ENCODE measurements at places on chromosomes 2 and 18.

DNA sequence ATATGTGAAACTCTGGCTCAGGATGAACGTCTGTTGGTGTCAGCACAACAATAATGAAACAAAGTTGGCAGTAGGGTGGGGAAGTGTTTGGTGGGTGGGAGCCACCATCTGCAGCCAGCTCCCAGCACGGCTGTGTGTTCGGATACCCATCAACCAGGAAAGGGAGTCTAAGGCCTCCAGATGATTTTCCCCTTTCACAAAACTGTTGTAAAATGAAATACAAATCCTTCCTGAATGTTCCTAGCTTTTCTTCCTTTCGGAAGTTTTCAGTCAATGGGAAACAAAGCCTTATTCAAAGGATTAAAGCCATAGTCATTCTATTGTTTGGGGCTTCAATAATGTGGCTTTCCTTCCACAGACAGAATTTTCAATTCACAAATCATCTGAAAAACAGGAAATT, 14.5 kb upstream of the DARS1 start:
- no peak for DNase-seq

GRCh38 chr18:37332628-37333420, 232.8 kb downstream of the CELF4 start:
- no peak for DNase-seq

GRCh38 chr2:20664071-20664390, 2.9 kb upstream of the GDF7 start:
- DNase-seq = no peak

GRCh38 chr18:24672165-24672941, 211.9 kb downstream of the HRH4 start:
- no peak for DNase-seq
